Lower lobe of right lung (tissue), 2 donors: ENCODE measurements at places on chromosomes 2 and 18. TPM values are rescaled to one million over a fixed set of nuclear protein-coding genes. Genes with fewer than 3 reads are reported as not detected.

Gene MAL
- 13.4 TPM for total RNA-seq

Gene INPP5D
- 32.0 TPM for total RNA-seq

Gene SDC1
- total RNA-seq, result 90.0 TPM

Gene ANKRD53
- total RNA-seq, result 1.1 TPM

Gene DAW1
- 4.9 TPM for total RNA-seq

- DNase-seq, result no peak
Observed at GRCh38 chr18:26863921-26864497, 1.5 kb downstream of the AQP4 start.

- DNase-seq, result no peak
Observed at GRCh38 chr18:53757328-53757727, 467.1 kb downstream of the MBD2 start.

DNA sequence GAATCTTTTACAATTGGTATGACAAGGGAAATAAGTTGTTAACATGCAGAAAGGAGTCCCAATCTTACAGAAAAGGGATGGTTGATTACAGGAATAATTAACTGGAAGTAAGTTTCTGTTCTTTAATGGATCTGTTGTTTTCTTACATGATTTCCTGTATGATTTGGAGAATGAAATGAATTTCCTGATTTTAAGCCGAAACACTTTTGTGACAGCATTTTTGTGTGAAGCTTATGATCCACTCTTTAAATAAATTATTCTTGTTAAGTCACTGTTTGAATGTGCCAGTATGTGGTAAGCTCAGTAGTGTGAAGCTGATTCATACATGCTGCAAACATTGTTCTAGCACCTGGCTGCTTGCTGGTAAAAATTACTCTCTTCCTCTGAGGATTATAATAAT lies 516.2 kb downstream of the DCDC2C start:
- no peak for DNase-seq

DNA sequence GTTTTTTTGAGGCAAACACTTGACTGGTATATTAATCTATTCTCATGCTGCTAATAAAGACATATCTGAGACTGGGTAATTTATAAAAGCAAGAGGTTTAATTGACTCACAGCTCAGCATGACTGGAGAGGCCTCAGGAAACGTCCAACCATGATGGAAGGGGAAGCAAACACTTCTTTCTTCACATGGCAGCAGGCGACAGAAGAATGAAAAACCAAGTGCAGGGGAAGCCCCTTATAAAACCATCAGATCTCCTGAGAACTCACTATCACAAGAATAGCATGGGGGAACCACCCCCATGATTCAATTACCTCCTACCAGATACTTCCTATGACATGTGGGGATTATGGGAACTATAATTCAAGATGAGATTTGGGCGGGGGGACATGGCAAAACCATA lies 136.2 kb upstream of the MAPRE2 start:
- DNase-seq, result no peak

DNA sequence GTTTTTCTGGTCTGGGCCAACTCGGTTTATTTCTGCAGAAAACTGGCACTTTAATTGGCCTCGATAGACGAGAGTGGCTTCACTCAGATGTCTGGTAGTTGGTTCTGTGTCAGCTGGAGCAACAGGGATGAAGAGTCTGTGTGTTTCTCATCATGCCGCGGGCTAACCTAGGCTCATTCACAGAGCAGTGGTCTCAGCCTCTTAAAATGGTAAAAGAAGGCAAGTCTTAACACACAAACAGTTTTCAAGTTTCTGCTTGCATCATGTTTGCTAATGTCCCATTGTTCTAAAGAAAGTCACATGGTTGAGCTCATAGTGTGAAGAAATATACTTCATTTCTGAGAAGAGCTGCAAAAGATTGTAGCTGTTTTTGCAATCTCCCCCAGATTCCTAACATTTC lies 37.5 kb upstream of the ANXA4 start:
- no peak for DNase-seq

- no peak for DNase-seq
Observed at GRCh38 chr2:56292951-56293350, 109.2 kb downstream of the CCDC85A start.

DNA sequence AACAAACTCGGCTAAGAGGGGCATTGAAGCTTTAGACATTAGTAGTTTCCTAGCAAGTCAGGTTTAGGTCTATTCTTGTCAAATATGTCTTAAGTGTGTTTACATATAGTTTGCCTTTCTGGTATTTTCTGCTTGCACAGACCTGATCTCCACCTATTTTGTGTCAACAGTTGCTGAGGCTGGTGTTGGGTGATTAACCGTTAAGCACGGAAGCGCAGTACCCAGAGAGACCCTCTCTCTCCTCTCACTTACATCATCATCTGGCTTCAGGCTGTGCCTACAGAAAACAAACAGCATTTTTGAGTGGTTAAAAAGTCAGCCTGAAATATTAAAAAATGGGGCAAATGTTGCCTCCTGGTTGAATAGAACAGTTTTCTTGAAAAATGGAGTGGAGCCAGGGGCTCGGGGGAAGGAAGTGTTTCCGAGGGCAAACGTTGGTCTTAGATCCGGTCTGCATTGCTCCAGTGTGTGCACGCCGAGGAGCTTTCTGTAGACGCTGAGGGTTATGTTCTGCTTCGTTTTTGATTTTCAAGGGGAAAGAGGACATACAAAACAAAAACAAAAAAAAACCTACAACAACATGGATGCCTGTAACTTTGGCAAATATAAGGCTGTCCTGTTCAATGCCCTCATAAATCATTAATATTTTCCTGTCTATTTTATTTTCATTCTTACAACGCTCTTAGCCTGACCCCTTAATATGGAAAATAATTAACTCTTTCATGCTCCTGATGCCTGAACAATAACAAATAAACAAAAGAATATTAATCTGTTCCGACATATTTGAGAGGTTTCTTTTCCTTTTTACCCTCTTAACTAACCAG lies 120.8 kb downstream of the MEIS1 start:
- DNase-seq, result no peak

DNA sequence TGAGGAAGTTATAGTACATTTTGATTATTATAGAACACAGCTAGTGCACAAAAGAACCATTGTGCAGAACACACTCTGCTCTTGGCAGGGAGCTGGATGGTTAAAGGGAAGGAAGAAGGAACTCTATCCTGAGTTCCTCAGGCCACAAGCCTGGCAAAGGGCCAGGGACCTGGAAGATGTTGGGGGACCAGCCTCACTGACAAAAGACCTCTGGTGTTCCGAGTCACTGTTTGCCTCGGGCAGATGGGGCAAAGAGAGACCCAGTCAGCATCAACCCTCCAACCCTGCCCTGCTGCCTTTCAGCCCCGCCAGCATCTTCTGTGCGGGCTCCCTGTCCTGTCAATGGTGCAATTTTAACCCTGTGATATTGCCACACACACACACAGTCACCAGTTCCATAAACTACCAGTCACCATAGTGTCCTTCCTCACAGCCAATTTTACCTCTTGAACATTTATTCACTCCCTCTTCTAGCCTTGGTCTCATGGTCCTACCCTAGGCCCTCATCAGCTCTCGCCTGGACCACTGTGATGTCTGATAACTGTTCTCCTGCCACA lies 21.9 kb downstream of the NEMP2 start:
- no peak for DNase-seq

DNA sequence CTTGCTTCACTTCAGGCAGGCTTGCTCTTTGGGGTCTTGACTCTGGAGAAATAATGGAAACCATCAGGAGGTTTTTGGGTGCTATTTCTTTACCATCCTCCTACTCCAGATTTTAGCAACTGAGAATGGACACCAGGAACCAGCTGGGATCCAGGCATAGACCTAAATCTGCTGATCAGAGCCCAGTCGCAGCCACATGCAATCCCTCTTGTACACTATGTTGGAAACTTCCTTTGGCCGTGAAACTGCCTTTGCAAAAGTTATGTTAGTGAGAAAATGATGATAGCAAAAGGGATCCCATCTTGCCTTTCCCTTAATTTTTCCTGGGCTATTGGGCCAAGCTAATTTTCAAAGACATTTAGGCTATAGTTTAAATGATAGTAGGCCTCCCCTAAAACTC lies 158.8 kb upstream of the ARL4C start:
- no peak for DNase-seq

- no peak for DNase-seq
Observed at GRCh38 chr18:77223653-77224052, 26.0 kb upstream of the GALR1 start.
